ENCODE measurements at places on chromosomes 2 and 18.

DNA sequence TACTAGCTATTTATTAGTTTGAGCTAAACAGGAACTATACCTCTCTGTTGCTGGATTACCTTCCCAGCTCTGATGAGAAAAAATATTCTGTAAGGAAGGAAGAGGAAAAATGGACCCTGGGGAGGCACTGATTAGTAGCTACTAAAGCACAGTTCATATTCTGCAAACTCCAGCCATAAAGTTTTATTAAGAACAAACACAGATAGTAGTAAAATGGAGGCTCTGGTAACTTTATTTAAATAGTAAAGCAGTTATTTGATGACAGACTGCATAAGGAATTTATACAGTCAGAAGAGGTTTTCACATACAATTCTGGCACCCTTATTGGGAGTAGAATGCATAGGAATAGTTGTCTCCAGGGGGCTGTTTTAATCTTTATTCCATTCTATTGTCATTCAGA, 84.1 kb downstream of the XIRP2 start:
- DNase-seq: no peak

- no peak for DNase-seq
These were observed 69.1 kb upstream of the ID2 start for GRCh38 chr2:8612734-8613179.

- no peak for DNase-seq
These were observed 72.0 kb downstream of the DOCK10 start for GRCh38 chr2:224970311-224970710.

DNA sequence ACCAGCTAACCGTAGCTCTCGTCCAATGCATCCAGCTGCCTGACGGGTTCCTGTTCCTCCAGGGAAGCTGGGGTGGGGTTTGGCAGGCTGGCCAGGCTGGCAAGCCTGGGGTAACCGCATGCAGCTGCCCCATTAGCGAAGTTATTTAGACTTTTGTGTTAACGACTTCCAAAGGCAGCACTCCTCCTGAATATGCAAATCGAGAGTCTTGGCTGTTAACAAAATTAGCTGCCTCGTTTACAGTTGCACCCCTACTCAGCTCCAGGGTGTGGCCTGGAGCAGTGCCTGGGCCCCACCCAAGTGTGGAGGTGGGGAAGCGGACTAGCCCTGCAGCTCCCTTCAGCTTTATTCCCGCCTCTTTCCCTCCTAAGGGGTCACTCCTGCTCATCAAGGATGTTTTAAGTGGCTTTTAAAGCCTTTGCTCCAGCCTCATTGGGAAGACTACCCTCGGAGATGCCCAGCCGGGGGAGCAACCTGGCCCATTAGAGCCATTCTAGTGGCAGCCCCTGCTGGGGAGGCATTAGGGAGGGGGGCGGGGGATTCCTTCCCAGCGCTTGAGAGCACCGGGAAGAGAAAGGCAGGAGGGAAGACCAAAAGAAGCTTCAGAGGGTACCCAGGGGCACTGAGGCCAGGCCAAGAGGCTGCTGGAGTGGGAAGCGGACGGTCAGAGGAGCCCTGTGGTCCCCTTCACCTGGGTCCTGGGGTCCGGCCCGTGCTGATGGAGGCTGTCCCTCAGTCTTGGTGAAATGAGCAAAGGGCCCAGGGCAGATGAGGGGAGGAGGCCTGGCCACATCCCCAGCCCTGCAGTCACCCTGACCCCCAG, 204.1 kb downstream of the CELF4 start:
- no peak for DNase-seq

GRCh38 chr18:68467957-68468356, 247.0 kb downstream of the TMX3 start:
- no peak for DNase-seq

GRCh38 chr18:34126121-34126520, 98.6 kb downstream of the NOL4 start:
- DNase-seq: no peak

- DNase-seq: peak; percentile 32
These were observed 14.5 kb downstream of the SLC40A1 start for GRCh38 chr2:189566046-189566445.

- no peak for DNase-seq
These were observed 50.3 kb downstream of the ZBTB7C start for GRCh38 chr18:48358868-48359267.

GRCh38 chr2:181457121-181457740, at the start of gene ITGA4:
Gene ITGA4, plus strand, starts transcription at chr2:181457386. Its CDS starts 269 bp downstream, at chr2:181457655.
- peak; percentile 76 for DNase-seq

DNA sequence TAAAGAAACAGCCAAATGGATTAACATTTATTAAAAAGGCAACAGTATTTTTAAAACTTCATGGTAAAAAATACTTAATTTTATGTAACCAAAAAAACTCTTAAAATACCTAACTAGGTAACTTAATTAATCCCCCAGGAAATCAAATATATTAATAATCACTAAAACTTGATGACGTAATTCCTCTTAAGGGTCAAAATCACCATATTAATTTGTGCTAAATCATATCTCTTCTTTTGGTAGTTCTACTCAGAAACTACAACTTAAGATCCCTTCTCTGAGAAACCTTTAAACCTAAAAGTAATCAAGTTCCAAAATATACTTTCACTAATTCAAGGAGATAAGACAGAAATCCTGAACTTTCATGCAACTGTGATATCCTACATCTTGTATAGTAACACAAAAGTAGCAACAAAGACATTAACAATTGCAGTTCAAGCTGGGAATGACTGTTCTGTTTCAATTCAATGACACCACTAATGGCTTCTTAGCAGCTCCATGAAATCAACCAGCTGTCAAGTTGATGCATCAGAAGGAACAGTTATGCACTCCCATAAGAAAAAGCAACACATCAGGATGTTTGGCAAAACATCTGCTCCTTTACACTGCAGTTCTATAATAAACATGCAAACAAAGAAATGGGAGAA, 4.0 kb downstream of the BAZ2B start:
- DNase-seq: no peak

DNA sequence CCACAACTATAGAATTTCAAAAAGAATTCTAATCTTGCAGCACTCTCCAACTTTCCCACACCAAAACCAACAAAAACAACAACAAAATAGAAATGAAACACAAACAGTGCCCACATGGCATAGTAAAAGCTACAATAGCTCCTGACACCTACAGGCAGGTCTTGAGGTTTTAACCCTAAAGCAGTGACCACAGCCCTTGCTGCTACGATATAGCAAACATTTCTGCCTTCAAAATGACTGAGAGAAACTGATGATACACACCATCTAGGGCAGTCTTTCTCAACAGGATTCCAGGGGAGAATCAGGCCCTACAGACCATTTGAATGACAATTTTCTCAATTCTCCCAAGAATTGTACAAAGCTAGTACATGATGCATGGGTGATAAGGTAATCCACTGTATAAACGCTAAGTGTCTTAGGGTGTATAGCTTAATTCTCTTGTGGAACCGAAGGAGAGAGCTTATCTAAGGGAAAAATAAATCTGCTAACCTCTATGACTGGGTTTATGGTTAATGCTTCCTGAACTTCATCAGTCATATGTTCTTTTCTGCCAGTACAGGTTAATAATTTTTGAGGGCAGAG, 46.5 kb downstream of the TRAK2 start:
- no peak for DNase-seq

DNA sequence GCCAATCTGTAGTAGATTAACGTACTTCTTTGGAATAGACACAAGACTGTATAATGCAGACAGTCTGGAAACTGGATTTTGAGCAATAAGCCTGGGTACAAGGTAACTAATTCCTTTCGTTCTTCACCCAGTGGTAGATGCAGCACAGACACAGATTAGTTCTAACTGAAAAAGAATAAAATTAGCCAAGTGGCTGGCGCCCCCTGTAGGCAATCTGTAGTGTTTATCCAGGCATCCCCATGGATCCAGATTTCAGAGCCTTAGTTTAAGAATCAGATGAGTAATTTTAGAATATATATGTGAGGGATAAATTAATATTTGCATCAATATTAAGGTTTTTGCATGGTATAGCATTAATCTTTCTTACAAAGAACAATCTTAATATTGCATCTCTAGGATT, 563.9 kb downstream of the DCC start:
- DNase-seq: no peak

DNA sequence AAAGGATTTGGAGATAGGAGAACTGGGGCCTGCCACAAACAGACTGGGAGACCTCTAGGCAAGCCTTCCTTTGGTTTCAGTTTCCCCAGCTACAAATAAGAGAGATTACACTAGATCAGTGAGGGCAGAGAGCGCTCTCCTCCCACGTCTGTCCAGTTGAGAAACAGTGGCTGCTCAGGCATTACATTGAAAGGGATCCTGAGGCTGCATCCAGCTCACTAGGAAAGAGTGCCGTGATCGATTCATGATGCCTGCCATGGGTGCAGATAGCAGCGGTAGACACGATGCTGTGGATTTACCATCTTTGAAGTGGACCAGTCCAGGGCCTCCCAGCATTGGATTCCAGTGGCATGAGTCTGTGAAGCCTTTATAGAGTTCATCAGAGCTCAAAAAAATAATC, 62.6 kb downstream of the EN1 start:
- no peak for DNase-seq

DNA sequence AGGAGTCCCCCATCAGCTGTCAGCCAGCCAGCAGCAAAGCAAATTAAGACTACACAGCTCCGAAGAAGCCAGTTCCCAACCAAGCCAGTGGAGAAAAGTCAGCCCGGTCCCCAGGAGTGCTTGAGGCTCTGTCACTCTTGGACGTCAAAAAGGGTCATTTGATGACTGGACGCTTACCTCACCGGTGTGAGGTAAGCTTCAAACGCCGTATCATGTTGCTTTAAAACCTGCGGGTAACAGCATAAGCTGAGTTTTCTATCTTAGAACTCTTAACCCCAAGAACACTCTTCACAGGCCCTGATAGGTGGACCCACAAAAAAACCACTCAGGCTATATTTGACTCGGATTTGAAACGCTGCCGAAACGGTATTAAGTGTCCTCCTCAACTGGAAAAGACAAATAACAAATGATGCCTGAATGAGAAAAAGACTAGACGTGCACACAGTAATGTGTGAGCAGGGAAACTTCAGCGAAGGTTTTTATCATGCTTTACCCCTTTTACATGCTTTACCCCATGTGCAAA, 682 bp upstream of the LNPK start:
- peak; percentile 22 for DNase-seq

- DNase-seq: no peak
These were observed 963.0 kb downstream of the TDRD15 start for GRCh38 chr2:22086726-22087125.

DNA sequence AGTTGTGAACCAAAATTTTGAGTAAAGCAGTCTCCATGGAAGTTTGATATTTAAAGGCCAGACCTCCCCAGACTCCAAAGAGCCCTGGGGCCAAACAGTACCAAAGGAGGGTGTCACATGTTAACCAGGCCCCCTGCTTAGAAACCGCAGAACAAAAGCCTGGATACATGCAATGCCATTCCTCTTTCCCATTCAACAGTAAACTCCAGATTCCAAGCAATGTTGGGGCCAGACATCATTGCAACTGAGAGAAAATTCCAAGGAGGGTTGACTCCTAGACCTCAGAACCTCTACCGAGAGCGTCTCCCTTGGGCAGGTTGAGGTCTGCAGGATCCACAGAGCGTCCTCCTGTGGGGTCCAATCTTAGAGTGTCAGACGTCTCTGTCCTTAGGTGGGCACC, 404.4 kb upstream of the SYT4 start:
- DNase-seq: no peak

DNA sequence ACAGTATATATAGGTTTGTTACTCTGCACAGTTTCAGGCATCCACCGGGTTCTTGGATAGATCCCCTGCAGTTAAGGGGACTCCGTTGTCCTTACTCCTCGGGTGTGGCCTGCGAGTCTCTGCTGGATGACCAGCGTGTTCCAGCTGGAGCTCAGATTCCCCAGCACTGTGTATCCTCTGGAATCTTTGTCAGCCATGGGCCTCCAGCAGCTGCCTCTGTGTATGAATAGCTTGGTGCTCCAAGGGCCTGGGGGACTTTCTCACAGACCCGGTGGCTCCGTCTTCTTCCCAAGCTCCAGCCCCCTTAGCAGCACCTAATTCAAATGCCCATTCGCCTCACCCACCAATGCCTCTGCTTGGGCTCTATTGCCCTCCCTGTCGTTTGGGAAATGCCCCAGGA, 6.3 kb downstream of the ANO7 start:
- DNase-seq: no peak

- no peak for DNase-seq
These were observed 51.0 kb upstream of the ID2 start for GRCh38 chr2:8630676-8631464.

DNA sequence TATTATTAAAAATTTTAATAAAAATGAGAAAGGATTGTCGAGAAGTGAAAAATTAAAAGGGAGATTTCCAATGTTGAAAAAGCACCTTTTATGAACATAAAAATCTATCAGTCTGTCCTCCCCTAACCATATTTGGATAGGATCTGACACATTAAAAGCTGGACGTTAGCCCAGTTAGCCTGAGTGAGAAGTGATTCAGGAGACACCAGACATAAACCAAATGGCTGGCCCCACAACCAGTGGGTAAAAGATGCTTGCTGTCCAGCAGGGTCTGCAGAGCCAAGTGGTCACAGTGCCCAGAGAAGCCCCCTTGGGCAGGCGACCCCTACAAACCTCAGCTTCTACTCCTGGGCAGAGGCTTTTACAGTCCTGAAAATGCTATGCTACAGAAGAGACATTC, 253.8 kb upstream of the LYPD1 start:
- no peak for DNase-seq

DNA sequence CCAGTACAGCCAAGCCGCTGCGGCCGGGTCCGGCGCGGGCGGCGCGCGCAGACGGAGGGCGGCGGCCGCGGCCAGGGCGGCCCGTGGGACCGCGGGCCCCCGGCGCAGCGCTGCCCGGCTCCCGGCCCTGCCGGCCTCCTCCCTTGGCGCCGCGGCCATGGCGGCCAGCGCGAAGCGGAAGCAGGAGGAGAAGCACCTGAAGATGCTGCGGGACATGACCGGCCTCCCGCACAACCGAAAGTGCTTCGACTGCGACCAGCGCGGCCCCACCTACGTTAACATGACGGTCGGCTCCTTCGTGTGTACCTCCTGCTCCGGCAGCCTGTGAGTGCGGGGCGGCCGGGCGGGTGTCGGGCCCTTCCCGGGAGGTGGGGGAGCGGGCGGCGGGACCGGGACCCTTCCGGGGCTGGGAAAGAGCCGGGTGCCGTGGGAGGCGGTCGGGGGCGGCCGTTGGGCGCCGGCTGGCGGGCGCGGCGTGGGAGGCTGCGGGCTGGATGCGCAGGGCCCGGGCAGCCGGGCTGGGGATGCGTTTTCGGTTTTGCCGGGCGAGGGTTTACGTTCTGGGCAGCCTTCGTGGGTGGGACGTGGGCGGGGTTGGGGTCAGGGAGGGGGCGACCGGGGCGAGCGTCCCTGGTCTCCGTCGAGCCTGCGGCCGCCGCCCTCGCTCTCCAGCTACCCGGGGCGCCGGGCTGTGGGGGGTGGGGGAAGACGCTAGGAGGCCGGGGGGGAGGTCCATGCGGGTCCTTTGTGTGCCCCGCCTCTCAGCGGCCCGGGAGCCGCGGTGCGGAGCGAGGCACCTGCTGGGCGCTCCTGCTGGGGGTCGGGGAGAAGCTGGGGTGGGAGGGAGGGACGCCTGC, 537 bp downstream of the AGFG1 start:
- peak; percentile 65 for DNase-seq

DNA sequence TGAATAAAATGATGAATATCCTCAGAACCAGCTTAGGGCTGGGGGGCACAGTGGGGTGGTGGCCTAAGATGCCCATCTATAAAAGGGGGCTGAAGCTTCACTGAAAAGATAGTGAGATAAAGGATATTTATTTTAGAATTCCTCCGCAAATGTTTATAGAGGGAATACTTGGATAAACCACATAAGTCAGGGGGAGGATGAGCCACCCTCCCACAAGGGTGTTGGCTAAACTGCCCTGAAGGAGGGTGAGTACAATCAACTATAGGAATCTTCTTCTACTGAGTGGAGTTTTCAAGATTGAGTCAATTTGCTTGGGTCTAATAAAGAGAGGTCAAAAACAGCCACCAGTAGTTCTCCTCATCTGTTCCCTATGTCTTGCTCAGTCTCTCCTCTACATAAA, 114.5 kb upstream of the TANK start:
- no peak for DNase-seq
